Cerebellar cortex (tissue), 1 donor: ENCODE measurements at places on chromosomes 16 and 17.
A peak's percentile ranks its signal among the peaks of the same experiment; 100 is the strongest.

DNA sequence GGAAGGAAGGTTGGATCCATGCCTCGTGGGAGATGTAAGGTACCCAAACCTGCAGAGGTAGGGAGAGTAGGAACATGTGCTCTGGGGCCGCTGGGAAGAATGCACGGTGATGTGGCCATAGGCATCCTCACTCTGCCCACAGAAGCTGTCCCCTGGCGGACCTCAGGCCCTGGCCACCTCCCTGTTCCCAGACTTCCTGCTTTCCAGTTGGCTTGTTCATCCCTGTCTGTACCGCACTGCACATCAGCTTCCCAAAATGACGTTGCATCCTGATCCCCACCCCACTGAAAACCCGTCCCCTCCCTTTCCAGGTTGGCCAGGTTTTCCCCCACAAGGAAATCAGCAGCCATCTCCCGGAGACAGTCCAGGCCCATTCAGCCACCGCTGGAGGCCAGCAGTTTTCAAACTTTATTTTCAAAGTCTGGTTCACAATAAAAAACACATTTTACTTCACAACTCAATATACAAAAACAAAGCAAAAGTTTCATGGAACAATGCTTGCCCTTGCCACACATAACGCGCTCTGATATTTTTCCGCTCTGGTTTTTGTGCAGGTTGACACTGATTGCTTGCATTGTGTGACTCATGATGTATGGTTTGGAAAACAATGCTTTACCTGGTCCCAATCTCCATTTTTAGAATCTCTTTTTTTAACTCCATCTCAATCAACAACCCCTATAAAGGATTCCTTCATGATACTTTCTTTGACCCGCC is 143.0 kb downstream of the GAS7 start:
- no peak for DNase-seq

DNA sequence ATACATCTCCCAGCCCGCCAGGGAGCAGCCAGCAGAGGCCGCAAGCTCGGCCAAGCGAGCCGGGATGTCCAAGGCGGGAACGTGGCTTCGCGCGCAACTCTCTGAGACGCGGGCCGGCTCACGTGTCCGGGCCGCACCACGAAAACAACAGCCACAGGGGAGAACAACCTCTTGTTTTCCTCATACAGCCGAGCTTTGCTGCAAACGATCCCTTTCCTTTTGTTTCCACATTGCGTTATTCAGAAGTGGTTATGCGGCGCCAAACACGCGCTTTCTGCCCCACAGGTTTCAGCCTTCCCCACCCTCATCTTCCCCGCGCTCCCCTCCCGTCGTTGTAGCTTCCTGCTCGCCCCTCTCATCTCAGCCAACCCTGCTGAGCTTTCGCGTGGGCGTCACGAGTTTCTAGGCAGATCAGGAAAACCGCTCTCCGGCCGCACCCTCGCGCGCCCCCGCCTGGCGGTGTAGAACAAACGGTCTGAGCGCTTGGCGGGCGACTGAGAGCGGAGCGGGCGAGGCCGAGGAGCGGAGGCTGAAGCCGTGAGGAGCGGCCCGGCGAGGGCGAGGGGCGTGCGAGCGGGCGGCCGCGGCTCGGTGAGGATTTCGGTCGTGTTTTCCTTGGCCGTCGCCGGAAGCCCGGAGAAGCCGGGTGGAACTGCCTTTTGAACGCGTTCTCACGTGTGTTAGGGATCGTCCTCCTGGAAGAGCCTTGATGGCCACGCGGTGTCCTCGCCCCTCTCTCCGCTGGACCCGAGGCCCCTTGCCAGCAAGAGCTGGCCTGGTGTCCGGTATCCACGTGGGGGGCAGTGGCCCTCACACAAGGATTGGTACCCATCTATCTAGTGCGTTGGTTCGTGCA is 6.6 kb upstream of the SMARCD2 start:
- peak; percentile 81 for DNase-seq

DNA sequence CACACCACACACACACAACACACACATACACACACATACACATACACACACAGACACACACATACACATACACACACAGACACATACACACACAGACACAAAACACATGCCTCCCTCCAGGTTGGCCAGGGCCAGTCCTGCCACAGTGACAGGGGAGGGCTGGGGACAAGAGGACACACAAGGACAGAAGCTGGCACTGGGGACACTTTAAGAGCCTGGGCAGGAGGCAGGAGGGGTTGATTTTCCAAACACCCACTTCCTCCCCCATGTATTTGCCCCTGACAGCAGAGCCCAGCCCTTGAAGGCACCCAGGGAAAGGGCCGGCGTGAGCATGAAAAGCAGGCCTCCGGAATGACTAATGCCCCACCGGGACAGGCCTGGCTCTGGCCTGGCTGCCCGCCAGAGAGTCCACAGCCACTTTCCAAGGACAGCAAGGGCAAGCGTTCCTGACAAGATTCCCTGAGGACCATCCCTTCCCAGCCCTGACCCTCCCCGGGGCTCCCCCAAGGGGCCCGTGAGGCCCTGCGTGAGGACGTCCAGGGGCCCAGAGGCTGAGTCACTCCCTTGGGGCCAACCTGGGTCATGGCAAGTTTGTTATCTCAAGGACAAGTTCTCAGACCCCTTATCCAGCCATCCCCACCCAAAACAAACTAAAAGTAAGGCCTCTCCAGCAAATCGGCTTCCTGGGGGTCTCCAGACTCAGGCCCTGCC is 235.6 kb downstream of the ZNF423 start:
- DNase-seq, result no peak

GRCh38 chr16:17029602-17030350 is 441.0 kb downstream of the XYLT1 start:
- DNase-seq, result no peak

GRCh38 chr16:24775455-24775854 is 46.0 kb downstream of the TNRC6A start:
- DNase-seq, result no peak

GRCh38 chr16:27430923-27431484 is 29.0 kb downstream of the IL21R start:
- no peak for DNase-seq

GRCh38 chr17:6870841-6871240 is 39.3 kb upstream of the TEKT1 start:
- no peak for DNase-seq

DNA sequence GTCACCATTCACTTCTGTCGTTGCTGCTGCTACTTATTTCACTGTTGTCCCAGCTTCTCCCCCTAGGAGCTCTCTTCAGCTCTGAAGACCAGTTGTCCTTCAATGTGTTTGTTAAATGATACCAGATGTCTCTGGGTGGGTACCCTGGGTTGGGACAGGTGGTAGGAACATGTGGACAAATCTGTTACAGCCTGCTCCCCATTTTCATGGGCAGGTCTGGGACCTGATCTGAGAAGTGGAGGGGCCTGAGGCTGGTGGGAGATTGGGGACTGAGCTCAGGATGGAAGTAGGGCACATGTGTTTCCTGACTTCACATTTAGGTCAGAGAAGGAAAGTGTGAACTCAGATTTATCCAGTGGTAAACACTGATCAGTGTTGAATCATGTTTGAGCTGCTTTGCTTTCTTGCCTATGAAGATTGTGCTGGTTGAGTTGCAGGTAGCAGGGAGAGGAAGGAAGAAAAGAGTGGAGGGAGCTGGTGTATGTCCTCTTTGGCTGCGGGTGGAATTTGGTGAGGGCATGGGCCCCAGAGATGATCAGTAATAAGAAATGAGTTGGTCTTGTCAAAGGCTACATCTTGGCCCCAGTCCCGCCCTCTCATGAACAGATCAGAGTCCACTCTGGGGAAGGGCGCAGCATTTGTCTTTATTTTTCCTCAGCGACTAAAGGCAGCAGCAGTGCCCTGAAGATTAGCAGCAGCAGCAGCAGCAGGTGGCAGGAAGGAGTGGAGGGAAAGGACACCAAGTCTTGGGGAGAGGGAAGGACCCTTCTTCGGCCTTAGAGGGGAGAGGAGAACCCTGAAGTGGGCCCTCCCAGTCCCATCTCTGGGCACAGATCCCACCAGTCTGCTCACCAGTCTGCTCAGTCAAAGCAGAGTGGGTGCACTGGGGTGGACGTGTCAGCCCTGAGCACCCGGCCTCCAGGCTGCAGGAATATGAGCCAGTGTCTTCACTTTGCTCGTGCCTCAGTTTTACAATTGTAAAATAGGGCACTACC is 6.1 kb upstream of the EFTUD2 start:
- no peak for DNase-seq

GRCh38 chr17:71412803-71413202 is 708.0 kb upstream of the SOX9 start:
- no peak for DNase-seq

DNA sequence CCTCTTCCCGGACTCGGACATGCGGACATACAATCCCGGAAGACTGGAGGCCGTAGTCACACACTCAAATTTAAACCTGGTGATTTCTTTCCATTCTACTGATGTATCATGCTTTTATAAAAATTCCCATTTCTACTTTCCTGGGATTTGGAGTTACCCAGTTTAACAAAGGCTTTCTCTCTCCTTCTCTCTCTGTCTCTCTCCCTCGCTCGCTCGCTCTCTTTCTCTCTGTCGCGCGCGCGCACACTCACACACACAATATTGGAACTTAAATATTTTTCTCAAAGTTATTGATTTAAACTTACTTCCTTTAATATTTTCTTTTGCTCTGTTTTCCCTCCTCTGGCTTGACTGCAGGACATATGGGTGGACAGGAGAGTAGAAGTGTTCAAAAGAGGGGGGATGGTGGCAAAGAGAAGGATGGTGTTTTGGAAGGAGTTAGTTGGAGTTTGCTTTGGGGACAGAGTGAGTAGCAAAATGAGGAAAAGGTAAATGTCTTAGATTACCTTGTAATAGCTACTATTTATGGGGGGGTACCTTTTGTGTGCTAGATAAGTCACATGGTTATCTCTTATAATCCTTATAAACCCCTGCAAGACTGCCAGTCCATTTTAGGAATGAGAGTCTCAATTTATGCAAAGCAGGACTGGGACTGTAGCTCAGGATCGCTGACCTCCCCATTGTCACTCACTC is 878 bp upstream of the TRIM25 start:
- no peak for DNase-seq

GRCh38 chr17:50053654-50053960 is 2.3 kb upstream of the ITGA3 start:
- DNase-seq, result no peak

DNA sequence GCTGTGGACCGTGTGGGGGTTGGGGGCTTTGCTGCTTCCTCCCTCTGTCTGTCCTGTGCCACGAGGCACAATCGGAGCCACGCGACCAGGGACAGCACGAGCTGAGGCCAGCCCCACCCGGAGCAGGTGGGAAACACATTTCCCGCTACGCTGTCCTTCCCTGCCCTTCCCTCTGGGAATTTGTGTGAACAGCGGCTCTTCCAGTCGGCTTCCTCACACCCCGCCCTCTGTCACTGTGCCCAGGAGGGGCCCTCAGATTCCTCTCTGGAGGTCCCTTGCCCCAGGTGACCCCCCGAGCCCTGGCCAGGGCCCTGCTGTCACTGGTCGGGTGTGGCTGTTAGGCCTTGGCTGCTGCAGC is 19.6 kb downstream of the SPIRE2 start:
- no peak for DNase-seq

GRCh38 chr17:83084214-83084613 is 4.8 kb downstream of the METRNL start:
- no peak for DNase-seq

- DNase-seq, result no peak
Measured at GRCh38 chr16:17574256-17574655, 103.5 kb upstream of the XYLT1 start.

DNA sequence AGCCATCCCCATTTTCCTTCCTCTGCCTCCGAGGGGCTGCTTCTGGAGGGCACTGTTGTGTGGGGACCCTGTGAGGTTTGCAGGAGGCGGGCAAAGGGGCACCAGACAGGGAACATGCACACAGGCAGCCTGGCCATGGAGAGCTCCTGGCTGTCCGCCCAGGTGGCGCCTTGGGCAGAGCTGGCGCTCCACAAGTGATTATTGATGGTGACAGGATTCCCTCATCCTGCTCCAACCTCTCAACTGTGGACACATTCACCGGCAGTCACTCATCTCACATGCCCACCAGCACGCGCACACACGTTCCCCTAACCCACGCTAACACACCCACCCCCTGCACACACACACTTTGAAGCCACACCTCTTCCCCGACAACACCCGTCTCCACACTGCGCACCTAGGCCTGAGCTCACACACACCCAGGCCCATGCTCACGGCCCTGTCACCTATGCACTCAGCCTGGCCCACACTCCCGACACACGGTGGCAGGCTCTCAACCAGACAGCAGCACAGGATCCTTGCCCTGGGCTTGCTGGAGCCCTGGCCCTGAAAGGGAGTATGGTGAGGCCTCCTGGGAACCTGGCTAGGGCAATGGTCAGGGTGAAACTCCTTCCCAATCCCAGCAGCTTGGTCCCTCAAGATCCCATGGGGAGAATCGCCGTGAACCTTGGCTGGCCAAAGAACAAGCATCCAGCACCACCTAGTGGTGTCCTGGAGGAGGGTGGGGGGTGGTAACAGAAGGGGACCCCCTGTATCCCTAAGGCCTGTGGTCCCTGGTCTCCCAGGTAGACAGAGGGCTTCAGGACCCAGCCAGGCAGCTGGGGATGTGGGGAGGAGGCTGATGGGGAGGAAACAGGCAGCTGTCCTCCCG is 3.6 kb downstream of the PNMT start:
- DNase-seq, result peak; percentile 50

DNA sequence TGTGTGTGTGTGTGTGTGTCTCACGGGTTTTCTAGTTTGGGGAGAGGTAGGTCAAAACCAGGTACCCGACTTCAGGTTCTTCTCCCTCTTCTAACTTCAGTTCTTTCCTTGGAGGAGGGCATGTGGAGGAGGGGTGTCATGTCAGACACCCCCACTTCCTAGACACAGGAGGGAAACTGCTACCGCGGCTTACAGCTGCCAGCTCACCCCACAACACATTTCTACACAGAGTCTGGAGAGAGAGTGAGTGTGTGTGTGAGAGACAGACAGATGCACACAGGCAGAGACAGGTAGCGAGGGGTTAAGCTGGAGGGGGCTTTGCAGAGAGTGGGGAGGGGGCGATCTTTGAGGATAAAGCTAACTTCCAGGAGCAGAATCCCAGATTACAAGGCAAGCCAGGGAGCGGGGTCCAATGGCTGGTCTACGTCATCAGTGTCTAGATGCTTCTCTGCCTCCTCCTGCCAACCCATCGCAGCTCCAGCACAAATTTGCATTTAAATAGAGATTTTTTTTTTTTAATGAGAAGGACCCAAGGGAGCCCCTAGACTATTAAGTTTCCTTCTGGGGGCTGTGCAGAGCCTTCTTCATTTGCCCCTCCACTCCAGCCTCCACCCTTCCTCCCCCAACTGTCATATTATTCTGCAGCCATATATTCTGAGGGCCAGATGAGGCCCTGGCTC is 48.9 kb downstream of the MRM1 start:
- DNase-seq, result no peak

GRCh38 chr16:59733321-59733720 is 999.2 kb upstream of the GOT2 start:
- DNase-seq, result peak; percentile 1

DNA sequence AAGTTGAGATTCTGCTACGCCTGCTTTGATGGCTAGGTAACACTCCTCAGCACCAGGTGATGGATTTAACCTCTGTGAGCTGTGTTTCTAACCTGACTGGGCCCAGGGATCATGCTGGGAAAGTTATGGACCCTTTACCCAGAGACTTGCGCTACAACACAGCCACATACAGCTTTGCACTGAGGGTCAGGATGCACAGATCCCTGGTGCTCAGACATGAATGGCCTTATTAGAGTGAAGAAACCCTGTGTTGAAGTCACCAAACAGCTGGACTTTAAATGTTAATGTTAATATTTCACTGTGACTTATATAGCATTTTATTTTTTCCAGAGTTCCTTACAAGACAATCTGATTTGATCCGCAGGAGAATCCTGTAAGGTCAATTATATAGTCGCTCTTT is 114.3 kb downstream of the MSI2 start:
- DNase-seq, result no peak

GRCh38 chr16:87368029-87368770 is 15.4 kb downstream of the FBXO31 start:
- no peak for DNase-seq

- no peak for DNase-seq
Measured at GRCh38 chr16:4399001-4399730, 17.2 kb downstream of the CORO7 start.
